ENCODE measurements at places on chromosomes 3 and 15.
A peak's percentile ranks its signal among the peaks of the same experiment; 100 is the strongest.

DNA sequence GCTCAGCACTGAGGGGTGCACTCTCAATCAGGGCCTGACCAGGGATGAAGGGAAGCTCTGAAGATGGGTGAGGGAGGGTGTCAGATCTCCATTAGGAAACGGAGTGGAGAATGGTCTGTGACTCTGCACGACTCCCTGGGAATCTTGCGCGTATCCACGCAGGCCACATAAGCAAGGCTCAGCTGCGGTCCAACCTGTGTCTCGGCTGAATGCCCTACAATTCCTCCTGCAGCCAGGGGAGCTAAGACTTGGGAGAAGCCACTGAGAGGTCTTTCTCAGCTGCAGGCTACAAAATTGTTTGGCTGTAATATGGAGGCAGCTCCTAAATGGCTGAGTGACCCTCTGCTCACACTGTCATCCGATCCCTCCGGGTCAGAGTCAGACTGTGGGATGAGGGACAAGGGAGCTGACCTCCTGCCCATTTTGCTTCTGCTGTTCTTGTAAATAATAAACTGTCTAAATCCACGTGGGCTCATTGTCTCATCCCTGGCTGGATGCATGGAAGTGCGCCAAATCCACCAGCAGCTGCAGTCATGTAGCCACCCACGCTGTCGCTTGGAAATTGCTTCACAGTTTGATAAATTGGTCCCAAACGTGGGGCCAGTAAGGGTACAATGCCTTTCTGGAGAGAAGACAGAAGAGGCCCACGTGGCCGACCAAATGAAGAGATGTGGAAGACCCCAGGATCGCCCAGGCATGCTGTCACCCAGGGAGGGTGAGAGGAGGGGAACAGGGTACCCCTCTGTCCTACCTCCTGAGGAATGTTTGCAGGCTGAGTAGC is 30.5 kb downstream of the ALS2CL start:
- DNase-seq = no peak

- DNase-seq = peak; percentile 12
These were observed 1.9 kb downstream of the SCAPER start for GRCh38 chr15:76903251-76903681.

DNA sequence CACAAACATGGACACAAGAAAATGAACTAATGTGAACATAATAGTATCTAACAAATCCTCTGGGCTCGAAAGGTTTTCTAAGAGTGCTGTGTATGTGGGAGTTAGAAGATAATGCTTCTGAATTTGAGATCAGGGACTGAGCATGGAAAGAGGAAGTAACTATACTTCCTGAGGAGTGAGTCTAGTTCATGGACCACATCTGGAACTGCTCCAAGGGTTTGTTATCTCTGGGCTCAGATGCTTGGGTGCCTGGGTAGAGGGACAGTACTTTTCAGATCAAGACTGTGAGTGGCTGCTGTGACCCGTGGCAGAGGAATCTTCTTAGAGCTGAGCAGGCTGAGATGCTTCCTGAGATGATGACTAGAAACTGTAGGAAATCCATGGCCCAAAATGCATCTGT is 28.5 kb downstream of the TBC1D23 start:
- DNase-seq = no peak

- no peak for DNase-seq
These were observed 87.2 kb upstream of the SLC4A7 start for GRCh38 chr3:27571345-27571744.

GRCh38 chr3:70061096-70061495 is 61.6 kb downstream of the SAMMSON start:
- no peak for DNase-seq

- no peak for DNase-seq
These were observed 84.1 kb downstream of the PIK3R4 start for GRCh38 chr3:130662501-130662996.

DNA sequence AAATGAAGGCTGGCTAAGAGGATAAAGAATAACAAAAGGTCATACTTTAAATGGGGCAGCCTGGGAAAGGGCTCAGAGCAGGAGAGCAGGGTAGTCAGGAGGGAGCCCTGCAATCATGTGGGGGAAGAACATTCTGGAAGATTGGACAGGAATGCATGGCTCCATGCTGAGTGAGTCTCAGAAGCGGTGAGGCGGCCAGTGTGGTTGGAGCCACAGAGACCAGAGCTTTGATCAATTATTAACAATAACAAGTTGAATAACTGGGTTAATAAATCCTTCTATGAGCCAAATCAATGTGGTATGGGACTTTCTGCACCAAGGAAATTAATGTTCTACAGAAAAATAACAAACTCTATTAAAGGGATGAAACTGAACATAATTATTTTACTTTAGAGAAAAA is 57.9 kb upstream of the DCUN1D1 start:
- DNase-seq = no peak

DNA sequence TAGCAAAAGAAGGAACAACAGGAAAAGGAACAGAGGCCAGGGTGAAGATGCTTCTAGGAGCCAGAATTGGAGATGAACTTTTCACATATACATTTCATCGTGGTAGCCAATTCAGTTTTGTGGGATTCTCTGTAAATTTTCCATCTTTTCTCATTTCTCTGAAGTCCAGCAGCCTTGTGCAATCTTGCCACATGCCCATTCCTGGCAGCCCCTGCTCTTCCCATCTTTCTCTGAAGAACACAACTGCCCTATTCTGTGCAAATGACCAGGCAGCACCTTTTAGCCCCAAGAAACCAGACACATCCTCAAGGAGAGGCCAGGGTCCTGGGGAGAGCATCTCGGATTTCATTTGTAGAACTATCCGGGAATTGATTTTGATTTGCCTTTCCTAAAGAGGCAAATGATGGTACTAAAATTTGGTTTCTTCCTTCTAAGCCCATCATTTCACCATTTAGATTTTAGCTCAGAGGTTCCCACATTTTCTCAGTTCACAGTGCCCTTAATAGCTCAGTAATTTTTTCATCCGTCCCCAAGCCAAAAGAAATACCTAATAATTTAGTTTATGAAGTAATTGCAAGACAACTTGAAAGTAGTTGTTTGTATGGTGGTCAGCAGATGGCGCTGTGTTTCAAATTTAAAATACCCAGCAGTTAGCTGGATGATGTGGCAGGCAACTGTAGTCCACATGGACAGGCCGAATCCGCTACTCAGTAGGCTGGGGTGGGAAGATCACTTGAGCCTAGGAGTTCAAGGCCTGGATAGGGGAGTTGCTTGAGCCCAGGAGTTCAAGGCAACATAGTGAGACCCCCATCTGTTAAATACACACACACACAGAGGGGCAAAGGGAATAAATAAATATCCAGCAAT is 61.3 kb upstream of the ACKR4 start:
- peak; percentile 32 for DNase-seq

DNA sequence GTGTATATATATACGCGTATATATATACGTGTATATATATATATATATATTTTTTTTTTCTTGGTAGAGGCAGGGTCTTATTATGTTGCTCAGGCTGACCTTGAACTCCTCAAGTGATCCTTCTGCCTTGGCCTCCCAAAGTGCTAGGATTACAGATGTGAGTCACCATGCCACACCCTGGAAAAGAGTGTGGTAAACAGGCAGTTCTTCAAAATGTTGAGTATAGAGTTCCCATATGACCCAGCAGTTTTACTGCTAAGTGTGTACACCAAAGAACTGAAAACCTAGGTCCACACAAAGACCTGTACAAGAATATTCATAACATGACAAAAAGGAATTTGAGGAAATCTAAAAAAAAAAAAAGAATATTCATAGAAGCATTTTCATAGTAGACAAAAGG is 71.8 kb upstream of the GCNT3 start:
- no peak for DNase-seq

- no peak for DNase-seq
These were observed 2.1 kb downstream of the ZFAND6 start for GRCh38 chr15:80061582-80061981.

DNA sequence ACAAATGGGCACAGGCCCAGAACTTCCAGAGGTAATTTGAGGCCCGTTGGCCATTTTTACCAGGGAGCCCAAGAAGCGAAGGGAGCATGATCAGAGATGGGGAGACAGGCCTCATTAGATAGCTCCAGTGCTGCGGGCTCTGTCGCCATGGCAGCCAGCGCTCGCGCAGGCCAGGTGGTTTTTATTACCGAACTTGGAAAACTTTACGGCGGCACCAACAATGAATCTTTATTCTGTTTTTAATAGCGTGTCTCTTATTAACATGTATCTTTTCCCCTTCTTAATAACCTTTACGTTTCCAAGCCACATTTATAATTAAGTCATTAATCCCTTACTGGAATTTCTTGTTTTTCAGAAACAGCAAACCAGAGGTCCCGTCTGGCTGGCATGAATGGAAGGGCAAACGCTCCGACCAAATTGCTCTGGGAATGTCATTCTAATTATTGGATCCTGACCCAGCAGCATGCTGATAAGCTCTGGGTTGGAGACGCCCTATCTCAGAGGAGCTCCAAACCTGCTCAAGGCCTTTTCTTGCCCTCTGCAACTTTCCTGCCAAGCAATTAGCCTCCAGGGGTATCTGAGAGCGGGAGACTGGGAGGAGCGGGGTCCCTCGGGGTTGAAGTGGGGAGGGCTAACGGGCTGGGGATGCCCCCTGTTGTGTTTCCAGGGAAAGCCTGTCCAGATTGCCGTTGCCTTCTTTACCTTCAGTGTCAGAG is 256.4 kb downstream of the TLE3 start:
- DNase-seq = no peak

DNA sequence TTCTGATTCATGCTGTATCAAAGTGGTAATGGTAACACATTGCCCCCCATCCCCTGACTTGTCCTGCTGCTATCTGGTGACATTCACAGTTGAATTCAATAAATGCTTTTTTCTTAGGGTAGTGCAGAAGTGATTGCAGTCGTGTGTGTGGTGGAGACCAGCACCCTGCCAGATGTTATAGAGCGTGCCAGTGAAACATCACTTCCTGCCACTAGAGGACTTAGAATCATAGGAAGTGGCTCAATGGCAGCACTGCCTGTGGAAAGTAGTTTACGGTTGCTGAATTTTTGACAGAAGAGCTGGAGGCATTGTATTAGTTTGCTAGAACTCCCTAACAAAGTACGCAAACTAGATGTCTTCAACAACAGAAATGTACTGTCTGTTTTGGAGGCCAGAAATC is 37.4 kb upstream of the P2RY12 start:
- peak; percentile 44 for DNase-seq

DNA sequence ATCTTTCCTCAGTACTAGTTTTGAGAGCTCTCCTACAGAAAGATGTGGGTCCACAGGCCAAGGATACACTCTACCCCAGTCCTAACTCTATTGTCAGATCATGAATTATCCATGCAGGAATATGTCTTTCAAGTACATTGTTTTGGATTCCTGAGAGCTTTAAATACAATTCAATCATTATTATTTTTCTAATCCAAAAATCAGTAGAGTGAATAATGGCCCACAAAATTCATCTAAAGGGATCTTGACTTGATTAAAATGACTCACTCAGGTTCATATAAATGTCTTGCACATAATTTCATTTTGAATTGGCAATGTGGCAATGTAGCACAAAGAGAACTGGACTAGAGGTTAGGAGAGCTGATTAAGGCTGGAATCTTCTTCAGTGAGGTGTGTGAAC is 93.9 kb downstream of the ZPLD1 start:
- no peak for DNase-seq

- DNase-seq = no peak
These were observed 20.2 kb downstream of the RNF13 start for GRCh38 chr3:149833241-149833640.

DNA sequence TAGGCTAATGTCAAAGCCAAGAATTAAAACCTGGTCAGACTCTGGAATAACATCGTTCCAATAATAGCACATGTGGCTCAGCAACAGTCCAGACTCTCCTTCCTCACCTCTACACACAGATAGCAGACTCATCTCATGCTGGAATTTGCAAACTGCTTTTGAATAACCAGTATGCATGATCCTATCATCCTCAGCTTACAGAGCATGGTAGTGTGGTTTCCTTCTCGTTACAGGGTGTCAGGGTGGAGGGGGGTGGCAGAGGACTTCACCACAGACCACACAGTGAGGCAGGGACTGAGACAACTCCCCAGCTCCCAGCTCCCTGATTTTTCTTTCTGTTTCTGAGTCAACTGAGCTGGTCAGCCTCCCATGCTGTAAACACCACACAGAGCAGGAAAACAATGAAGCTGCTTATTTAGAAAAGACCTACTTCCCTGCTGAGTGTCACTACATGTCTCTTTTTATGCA is 101.6 kb downstream of the RPL22L1 start:
- DNase-seq = no peak

DNA sequence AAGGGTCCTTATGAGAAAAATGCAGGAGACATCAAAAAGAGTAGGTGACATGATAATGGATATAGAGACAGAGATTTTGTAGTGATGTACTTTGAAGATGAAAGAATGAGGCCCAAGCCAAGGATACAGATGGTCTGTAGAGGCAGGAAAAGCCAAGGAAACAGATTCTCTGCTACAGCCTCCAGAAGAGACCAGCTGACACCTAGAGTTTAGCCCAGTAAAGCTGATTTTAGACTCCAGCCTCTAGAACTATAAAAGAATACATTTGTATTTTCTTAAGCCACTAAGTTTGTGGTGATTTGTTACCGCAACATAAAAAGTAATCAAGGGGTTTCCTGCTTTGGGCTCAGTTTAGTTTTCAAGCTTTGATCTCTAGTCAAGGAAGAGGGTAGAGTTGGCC is 64.8 kb downstream of the STRIT1 start:
- no peak for DNase-seq

DNA sequence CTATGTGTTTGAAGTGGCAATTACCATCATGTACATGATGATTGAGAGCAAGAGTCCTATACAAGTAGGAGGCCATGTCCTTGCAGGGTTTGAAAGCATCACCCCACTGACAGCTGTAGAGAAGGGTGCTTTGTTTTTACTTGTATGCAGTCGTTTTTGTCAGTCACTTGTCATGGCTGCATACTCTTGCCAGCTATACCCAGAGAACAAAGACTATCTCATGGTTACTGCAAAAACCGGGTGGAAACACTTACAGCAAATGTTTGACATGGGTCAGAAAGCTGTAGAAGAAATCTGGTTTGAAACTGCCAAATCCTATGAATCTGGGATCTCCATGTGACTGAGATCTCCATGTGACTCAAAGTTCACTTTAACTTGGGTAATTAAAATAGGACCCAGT is 6.9 kb upstream of the PSMA4 start:
- no peak for DNase-seq

DNA sequence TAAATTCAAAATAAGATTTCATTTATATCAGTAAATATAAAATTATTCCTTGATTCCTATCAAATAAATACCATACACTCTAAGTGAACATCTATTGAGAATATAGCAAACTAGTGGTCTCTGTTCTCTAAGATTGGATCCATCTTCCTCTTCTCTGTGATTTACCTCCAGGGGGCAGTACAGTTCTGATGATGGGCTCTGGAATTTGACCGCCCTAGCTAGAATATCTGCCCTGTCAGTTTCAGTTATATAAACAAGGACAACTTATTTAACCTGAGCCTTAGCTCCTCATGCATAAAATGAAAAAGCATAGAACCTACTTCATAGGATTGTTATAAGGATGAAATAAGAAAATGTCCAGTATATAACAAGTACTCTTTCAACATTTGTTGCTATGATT is 171.1 kb upstream of the CCDC54 start:
- DNase-seq = peak; percentile 32

DNA sequence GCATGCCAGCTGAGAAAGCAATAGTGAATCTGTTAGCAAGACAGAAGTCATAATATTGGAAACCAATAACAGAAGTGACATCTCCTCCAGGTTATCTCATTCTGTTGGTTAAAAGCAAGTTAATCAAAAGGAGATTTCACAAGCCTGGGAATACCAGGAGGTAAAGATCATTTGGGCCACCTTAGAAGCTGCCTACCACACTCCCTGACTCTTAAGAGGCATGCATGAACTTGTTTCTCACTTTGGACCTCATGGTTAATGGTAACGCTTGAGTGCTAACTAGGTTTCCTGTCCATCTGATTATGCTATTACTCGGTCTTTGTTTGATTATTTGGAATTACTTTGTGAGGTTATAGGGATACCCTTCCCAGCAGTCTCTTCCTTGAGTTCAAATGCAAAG is 650.8 kb upstream of the SGO1 start:
- DNase-seq = no peak
